ENCODE measurements at places on chromosomes 16 and 17. TPM values are rescaled to one million over a fixed set of nuclear protein-coding genes. Genes with fewer than 3 reads are reported as not detected.

DNA sequence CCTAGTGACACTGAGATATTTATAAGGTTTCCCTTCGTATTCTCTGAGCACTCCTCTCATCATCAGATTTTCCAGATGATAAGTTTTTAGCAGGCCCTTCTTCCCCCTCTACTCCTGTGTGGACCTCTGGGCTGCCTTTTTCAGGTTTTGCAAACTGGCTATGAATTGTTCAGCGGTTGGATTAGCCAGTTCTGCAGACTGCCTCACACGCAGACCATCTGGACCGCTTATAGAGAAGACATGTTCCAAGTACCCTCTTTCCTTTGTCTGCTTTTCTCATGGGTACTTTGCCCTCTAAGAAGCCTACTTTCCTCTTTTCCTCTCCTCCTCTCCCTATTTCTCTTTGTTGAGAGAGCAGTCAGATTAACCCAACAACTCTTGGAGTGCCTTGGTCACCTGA lies 111.6 kb downstream of the GRIN2A start:
- no peak for DNase-seq

GRCh38 chr16:89113661-89114060 lies 20.0 kb downstream of the ACSF3 start:
- DNase-seq = no peak

DNA sequence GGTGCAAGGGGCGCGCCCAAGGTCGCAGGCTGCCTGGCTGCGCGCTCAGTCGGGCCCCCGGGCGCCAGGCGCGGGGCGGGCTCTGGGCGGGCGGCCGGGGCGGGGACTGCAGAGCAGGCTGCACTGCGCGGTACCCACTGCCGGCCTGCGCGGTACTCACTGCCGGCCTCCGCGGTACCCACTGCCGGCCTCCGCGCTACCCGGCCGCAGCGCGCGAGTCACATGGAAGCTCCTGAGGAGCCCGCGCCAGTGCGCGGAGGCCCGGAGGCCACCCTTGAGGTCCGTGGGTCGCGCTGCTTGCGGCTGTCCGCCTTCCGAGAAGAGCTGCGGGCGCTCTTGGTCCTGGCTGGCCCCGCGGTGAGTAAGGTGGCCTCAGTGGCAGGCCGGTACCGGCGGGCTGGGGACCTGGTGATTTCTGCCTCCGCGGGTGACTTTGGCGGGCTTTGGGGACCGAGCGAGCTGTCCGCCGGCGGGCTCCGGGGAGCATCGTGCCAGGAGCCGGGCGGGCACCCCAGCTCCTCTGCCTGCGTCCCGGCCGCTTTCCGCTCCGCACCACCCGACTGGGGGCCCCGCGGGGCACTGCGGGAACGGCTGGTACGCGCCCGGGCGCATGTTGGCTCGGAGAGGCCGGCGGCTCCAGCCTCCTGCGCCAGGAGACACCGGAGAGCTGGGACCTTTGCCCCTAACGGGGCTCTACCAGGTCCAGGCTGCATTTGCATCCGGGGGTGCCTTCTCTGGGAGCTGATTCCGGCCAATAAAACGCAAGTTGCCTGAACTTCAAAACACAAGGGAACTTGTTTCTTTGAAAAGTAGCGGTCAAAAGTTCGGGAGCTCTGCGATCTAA lies at the start of gene SLC47A1:
SLC47A1 (plus strand) TSS at position 137 of the 844 bp plus-strand sequence; CDS start at position 223, 86 bp downstream.
- DNase-seq = no peak

DNA sequence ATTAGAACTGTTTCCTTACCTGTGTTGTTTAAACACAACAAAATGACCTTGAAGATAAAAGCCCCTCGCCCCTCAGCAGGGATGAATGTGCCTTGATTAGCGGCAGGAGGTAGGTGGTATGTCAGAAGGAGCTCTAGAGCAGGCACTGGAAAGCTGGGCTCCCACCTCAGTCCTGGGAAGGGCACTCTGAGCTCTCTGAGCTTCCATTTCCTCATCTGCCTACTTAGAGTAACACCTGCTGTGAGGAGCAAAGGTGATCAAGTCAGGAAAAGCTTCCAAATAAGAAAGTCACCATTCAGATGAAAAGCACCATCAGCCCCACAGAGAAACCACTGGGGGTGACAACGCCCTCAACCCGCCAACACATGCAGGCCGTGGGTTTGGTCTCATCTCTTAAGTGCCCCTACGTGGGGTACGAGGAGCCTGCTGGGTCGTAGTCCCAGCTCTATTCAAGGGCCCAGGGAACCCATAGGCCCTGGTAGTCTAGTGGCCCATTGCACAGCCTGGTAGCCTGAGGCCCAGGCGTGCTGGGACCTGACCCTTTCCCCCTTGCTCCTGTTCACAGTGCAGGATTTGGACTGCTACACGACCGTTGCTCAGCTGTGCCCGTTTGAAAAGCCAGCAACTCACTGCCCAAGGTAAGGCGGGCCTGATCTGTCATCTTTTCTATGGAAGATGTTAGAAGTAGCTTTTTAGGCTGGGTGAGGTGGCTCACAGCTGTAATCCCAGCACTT lies 57.3 kb downstream of the CRISPLD2 start:
- DNase-seq = no peak

DNA sequence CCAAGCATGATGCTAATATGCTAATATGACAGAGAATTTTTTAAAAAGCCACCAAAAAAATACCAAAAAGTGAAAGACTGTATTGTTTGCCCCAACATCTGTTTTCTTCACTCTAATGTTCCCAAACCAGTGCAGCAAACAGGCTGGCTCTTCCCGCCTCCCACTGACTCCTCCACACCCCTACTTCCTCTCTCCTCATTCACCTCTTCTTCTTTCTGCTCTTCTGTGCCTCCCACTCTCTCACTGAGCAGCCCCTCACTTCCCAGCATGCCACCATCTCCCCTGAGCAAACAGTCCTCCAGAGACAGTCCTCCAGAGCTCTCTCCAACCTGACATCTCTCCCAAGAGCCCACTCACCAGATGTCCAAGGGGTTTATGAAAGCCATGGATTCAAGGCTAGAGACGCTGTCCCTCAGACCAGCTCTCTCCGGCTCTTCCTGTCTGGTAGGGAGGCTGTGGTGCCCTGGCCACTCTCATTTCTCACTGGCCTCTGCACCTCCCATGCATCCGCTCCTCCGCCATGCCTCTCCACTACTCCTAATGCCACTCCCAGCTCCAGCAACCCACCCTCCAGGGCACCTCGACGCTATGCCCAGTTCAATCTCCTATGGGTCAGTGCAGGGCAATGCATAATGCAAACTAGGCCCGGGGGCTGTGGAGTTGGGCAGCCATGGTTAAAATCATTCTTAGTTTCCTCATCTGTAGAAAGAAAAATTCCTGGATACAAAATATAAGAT lies 52.9 kb downstream of the ANKRD11 start:
- no peak for DNase-seq

The UNC13D gene
- 90.4 TPM for total RNA-seq

- no peak for DNase-seq
These were observed 184.8 kb upstream of the ZFHX3 start for GRCh38 chr16:73232555-73233328.

The PRSS36 gene
- 0.56 TPM for total RNA-seq

DNA sequence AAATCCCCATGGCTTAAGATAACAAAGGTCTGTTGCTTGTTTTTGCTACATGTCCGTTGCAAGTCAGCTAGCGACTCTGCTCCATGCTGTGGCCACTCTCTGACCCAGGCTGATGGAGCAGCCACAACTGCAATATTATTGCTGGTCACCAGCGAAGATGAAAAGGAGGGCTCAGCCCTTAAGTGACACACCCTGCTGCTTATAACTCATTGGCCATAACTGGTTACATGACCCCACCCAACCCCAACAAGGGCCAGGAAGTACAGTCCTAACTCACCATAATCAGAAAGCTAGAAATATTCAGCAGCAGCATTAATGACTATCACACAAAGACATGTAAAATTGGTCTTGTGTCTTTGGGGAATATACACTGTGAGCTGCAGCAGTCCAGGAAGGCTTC lies 224.3 kb downstream of the SOX9 start:
- no peak for DNase-seq

DNA sequence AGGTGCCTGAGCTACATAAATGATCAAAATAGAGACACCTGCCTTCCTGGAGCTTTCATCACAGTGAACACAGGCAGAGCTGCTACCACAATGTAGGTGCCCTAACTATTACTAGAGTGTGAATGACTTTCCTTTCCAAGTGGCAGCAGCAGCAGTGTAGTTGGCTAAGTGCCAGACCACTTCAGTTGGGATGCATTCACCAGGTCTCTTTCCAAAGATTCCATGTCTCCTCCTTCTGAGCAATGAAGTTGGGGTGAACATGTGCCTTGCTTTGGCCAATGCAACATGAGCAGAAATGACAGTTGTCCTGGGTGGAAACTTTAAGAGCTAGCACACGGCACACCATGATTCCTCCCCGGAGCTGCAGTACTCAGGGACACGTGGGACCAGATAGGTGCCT lies 23.3 kb upstream of the CACNG4 start:
- no peak for DNase-seq

Data from activated B cell treated with CpG ODN at 0.5 μM for 24 hours (primary cell).